Stimulated activated CD4-positive, alpha-beta T cell treated with anti-CD3 and anti-CD28 coated beads, Interleukin-1b, Interleukin-23, amount 100 ng/mL, for 24 hours (primary cell): ENCODE measurements at places on chromosomes 6 and 20.

DNA sequence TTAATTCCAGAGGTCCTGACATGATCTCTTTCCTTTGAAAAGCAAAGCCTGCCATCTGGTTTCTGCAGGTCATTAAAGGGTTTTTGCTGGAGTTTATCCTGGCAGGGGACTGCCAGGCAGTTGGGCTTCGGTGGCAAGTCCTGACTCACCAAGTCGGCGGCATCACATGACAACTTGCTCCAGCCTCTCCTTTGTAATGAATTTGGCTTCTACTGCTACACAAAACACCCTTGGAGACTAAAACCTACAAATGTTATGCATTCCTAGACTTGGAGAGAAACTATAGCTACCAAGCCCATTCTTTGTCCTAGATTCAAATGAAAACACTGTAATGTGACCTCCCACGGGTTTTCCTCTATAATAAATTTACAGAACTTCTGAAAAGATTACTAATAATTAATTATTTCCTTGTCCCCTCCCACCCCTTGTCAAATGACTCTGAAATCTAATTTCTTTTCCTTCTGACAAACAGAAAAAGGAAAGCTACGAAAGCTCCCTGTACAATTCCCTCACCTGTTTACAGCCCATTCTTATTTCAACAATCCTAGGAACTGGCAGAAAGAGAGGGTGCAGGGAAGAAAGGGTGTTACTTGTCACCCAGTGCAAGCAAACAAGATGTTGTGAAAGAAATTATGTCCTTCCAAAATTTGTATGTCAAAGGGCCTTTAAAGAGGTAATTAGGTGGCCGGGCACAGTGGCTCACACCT is 62.9 kb downstream of the QRSL1 start:
- DNase-seq: no peak

GRCh38 chr6:1766654-1767053 is 156.9 kb downstream of the FOXC1 start:
- DNase-seq: no peak

GRCh38 chr20:33971147-33971975 is 22.4 kb upstream of the RALY start:
- DNase-seq: no peak

DNA sequence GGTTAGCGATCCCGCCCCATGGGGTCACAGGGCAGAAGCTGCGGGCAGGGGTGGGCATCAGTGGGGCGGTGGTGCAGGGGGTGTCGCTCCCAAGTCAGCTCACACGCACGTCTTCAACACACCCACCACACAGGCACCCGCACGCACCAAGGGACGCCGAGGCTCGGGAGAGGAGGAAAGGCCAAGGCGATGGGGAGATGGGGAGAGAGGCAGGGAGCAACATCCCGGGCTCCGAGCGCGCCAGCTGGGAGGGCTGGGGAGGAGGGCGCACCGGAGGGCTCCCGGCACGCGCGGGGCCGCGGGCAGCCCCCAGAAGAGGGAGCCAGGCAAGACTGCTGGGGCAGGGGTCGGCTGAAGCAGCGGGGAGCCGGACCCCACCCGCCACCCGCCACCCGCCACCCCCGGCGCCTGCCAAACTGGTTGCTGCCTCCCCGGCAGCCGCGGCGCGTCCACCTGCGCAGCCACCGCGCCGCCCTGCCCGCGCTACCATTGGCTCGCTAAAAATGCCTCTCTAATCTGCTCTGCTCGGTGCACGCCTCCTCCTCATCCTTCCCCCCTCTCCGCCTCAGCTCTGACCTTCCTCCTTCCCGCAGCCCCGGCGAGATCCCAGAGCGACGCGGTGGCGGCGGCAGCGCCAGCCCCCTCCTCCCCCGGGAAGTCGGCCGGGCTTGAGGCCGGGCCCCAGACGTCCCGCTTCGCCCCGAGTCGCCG is at the start of gene PACSIN1:
TSS of gene PACSIN1 (plus strand) at position 546 of the 711 bp plus-strand sequence. CDS start 60,230 bp downstream, outside the sequence.
- DNase-seq: no peak

- no peak for DNase-seq
These were observed 534.2 kb upstream of the GJE1 start for GRCh38 chr6:141598487-141598886.

DNA sequence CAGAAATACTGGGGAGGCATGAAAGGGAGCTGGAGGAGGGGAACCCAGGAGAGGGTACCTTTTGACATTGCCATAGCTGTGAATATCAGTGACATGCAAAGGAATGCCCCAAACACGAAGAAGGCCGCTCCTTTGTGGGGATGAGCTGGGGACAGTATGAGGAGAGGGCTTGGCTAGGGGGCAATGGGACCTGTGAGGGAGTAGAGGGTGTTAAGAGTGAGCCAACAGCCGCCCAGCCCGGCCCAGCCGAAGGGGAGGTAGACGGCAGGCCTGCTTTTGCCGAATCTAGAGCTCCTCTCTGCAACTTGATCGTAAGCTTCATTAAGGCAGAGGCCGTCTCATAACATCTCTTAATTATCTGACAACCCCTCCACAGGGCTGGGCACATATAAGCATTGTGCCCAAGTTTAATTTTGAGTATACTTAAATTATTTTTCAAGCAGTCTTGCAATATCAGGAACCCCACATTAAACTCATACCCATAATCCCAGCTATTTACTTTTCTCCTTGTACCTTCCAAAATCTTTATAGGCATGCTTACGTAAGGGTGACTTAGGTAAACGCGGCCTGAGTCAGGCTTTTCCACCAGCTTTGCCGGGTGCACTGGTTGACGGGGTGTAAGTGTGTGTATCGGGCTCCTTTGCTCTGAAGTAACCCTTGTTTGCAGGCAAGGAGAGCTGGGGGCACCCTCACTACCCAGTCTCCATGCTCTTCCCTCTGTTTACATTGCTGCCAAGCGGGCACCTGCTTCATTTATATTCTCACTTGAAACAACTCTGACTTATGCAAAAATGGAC is 24.9 kb upstream of the VEGFA start:
- no peak for DNase-seq

- DNase-seq: no peak
These were observed 3.8 kb downstream of the NFKBIE start for GRCh38 chr6:44261581-44261980.

- no peak for DNase-seq
These were observed 320.1 kb downstream of the CDH4 start for GRCh38 chr20:61571916-61572711.

GRCh38 chr20:33445881-33446625 is 2.5 kb upstream of the SNTA1 start:
- DNase-seq: no peak

GRCh38 chr6:84772428-84773132 is 8.2 kb upstream of the TBX18 start:
- DNase-seq: no peak

DNA sequence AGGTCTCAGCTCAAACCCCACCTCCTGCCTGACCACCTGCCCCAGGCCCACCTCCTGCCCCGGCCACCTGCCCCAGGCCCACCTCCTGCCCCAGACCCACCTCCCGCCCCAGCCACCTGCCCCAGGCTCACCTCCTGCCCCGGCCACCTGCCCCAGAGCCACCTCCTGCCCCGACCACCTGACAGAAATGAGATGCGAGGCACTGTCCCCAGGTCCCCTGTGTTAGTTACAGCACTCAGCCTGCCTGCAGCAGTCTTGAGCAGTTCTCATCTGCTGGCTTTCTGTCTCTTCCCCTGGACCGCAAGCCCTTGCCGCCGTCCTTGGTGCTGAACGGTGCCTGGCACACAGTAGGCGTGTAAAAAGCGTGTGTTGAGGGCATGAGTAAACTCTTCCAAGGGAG is 79.5 kb downstream of the CDH4 start:
- no peak for DNase-seq

GRCh38 chr6:91961671-91962070 is 1374.8 kb upstream of the MAP3K7 start:
- no peak for DNase-seq

- DNase-seq: no peak
These were observed 41.8 kb downstream of the RPRD1B start for GRCh38 chr20:38075161-38075998.

GRCh38 chr6:136467186-136467585 is 83.0 kb downstream of the MAP7 start:
- no peak for DNase-seq
